ENCODE measurements at places on chromosomes 5 and 9. TPM values are rescaled to one million over a fixed set of nuclear protein-coding genes. Genes with fewer than 3 reads are reported as not detected.

GABRA1 gene
- total RNA-seq = not detected

NEUROG1 gene
- total RNA-seq = not detected

CNOT8 gene
- total RNA-seq = 61.6 TPM

SMIM32 gene
- not detected for total RNA-seq

CD14 gene
- total RNA-seq = 0.56 TPM

GRCh38 chr5:124631874-124632550 is 114.4 kb downstream of the ZNF608 start:
- no peak for DNase-seq
- H3K36me3 ChIP-seq = no peaks in the 10 kb centered on the region
- H3K4me3 ChIP-seq = no peak overlapping the region
- H3K27me3 ChIP-seq = no peaks in the 10 kb centered on the region
- H3K27ac ChIP-seq = no peak overlapping the region

DNA sequence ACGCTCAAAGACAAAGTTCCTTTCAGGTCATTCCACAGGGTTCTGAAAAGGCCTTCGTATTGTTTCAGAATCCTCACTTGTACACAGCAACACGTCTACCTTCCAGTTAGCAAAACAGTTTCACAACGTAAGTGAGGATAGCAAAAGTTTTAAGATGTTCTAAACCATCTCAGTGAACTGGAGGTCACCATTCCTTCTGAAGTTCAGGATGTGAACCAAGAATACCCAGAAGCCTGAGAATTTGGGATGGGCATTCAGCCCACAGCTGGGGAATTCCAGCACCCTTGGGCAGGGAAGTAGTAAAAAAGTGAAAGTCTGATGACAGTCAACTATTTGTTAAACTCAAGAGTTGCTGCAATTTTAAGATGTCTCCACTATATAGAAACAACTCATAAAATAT is 224.5 kb downstream of the BNC2 start:
- H3K4me1 ChIP-seq = no peaks in the 10 kb centered on the region
- no peak overlapping the region for H3K4me3 ChIP-seq
- no peak for DNase-seq
- H3K27ac ChIP-seq = no peak overlapping the region
- no peaks in the 10 kb centered on the region for H3K27me3 ChIP-seq

All from activated CD8-positive, alpha-beta memory T cell treated with anti-CD3 and anti-CD28 coated beads, Interleukin-2, amount 10 ng/mL, durations not matched to agents 7 days and 5 days (primary cell).